Mucosa of descending colon (tissue), 3 donors: ENCODE measurements at places on chromosomes 5 and 9. TPM values are rescaled to one million over a fixed set of nuclear protein-coding genes. Genes with fewer than 3 reads are reported as not detected.

Gene DMRT2
- total RNA-seq = 1.5 TPM

Gene OR13C8
- total RNA-seq = not detected

Gene IFNB1
- not detected for total RNA-seq

Gene PDGFRB
- 13.9 TPM for total RNA-seq

Gene ZNF879
- 4.2 TPM for total RNA-seq

Gene SLC4A9
- 0.46 TPM for total RNA-seq

Gene PCAT7
- 2.2 TPM for total RNA-seq

Gene GRHPR
- total RNA-seq = 79.5 TPM

Gene LEAP2
- 2.9 TPM for total RNA-seq

Gene CARTPT
- total RNA-seq = 14.0 TPM

GRCh38 chr5:61267116-61267515 is 64.9 kb upstream of the ZSWIM6 start:
- DNase-seq = no peak

- DNase-seq = no peak
These were observed 10.0 kb downstream of the CMBL start for GRCh38 chr5:10297646-10298204.

- DNase-seq = no peak
These were observed 274.4 kb downstream of the KCNN2 start for GRCh38 chr5:114636271-114636670.

DNA sequence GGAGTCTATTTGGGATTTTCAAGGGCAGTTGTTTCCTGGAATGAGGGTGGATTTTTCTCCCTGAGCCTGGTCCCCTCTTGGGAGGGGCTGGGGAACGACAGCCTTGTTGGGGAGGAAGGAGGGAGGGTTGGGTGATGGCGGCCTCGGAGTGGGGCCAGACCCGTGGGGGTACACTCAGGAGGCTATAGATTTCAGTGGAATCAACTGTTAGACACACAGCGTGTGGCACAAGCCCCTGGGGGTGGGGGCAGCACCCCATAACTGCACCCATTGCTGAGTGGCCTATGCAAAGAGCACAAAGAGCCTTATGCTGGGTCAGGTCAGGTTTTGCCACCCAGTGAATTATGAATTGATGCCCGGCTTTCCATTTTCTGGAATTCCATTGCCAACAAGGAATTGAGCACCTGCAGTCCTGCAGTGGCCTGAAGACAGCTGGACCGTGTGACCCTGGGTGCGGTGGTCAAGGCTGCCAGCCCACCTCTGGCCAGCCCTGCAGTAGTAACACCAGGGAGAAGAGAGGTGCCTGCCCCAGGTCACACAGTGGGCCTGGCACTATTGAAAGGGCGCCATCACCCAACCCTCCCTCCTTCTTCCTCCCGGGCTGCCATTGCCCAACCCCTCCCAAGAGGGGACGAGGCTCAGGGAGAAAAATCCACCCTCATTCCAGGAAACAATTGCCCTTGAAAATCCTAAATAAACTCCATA is 8.4 kb downstream of the MYMK start:
- no peak for DNase-seq

DNA sequence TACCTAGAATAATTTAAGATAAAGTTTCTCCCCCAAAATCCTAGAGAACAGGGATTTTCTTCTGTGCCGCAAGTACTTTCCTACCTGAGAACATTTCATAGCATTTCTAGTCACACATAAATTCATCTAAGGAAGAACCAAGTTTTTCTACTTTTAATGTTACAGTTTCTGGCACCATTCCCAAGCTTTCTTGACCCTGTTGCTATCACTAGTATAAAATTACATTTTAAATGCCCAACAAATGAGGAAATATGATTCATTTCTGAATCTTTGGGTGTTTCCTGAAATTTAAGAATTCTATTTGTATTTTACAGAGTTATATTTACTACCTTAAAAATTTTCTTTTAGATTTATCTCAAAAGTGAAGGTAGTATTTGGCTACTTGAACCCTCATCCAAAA is 137.8 kb downstream of the LPAR1 start:
- DNase-seq = no peak

GRCh38 chr9:72955126-72955455 is 2.2 kb upstream of the ALDH1A1 start:
- DNase-seq = no peak

- peak; percentile 79 for DNase-seq
These were observed 23.7 kb upstream of the FAM120A start for GRCh38 chr9:93427655-93428379.

DNA sequence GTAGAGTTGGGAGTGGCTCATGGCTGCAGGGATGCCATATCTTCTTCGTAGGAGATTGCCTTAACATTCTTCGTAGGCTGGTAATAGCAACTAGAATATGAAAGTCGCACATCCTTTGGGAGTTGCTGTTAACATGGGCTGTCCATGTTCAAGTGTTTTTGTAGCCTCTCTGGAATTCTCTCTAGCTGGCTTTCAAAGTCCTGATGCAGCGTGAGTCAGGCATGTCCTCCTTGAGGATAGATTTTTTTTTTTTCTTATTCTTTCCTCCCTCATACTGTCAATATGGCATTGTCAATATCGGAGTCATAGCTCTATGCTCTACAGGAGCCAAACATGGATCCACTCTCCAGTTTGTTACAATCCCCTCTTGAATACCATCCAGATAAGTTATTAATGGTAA is 494.8 kb upstream of the WWC1 start:
- DNase-seq = no peak

- DNase-seq = no peak
These were observed 12.5 kb downstream of the ABL1 start for GRCh38 chr9:130847306-130848217.

DNA sequence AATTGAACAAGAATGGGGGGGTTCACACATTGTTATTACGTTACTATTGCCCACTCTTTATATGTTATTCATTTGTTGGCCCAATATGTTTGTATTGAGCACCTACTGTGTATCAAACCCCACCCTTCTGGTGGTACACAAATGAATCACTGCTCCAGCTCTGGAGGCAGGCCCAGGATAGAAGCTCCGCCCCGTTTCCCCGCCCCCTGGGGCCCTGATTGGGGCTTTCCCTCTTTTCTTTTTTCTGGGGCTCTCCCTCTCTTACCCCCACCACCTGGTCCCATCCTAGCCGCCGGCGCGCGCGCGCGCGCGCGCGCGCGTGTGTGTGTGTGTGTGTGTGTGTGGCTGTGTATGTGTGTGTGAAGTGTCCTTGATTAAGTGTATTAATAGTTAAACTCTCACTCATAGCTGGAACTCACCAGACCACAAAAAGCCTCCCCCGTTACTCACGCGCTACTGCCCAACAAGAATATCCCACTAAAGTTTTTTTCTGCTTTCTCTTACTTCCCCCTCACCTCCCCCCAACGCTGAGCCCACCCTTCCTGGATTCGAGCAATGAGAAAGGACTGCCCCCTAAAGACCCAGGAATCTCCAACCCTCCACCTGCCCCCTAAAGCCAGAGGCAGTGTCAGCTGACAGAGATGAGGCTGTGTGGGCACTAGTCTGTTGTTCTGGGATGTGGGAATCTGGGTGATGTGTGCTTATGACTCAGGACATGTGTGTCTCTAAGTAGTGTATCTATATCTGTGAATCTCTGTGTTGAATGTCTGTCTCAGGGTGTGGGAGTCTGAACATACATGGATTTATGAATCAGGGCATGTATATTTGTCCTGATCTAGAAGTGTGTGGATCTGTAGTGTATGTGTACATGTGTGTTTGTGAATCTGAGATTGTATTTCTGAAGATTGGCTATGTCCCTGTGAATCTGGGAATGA is 4.0 kb downstream of the CXXC5 start:
- peak; percentile 84 for DNase-seq

GRCh38 chr5:132011622-132012343 is at the start of gene ACSL6:
Gene ACSL6, minus strand, starts transcription at chr5:132011658. Its CDS starts 105 bp downstream, at chr5:132011553.
- peak; percentile 44 for DNase-seq

- DNase-seq = no peak
These were observed 728.9 kb downstream of the MAT2B start for GRCh38 chr5:164234321-164234720.
